ENCODE measurements at places on chromosomes 6 and 20.

GRCh38 chr20:32991383-32991782 is 12.8 kb downstream of the SUN5 start:
- DNase-seq = no peak

- DNase-seq = no peak
Observed at GRCh38 chr6:148761527-148762011, 14.7 kb downstream of the UST start.

- no peak for DNase-seq
Observed at GRCh38 chr20:38175304-38176180, 10.5 kb upstream of the TGM2 start.

- peak; percentile 48 for DNase-seq
Observed at GRCh38 chr6:170286246-170286933, 4.5 kb downstream of the DLL1 start.

DNA sequence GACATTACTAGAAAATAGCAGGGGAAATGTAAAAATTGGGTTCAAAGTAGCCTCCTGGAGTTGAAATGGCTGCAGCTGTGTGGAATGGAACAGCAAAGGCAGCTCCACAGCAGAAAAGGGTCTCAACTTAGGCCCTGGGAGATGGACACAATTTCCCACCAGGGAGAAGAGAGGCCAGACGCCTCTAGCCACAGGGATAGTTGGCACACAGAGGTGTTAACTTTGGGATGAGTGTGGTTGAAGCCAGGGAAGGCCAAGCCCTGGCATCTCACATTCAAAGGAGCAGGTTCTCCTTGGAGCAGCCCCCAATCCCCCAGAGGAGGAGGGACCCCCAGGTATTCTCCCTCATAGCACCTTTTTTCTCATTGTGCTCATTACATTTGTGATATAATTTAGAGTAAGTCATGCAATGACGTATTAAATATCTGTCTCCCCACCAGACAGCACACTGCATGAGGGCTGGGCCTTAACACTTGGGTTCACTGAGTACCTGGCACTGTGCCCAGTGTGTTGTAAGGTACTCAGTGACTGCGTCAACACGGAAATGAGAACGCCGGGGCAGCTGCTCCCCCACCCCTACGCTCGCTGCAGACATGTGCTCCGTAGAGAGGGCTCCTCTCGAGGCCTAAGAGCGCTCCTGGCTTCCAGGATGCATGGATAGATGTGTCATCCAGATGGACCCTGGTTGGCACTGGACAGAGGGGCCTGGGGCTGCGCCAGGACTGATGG is 76.0 kb upstream of the CD93 start:
- peak; percentile 35 for DNase-seq

GRCh38 chr6:88662163-88662580 is 301.2 kb downstream of the RNGTT start:
- no peak for DNase-seq

DNA sequence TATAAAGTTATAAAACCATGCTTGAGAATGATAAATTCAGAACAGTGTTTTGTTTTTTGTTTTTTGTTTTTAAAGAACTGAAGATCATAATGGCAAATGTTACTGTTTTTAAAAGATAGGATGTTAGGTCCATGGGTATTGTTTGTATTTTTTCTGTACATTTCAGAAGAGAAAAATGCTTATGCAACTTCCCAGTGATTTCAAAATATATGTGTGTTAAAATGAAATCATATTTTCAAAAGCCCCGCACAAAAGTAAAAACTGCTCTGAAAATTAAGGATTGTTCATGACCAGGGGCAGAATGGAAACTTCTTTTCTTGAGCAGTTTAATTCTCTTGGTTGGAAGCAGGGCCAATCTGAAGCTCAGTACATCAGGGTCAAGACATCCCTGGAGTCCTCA is 109.2 kb upstream of the SIRPG start:
- DNase-seq = no peak

DNA sequence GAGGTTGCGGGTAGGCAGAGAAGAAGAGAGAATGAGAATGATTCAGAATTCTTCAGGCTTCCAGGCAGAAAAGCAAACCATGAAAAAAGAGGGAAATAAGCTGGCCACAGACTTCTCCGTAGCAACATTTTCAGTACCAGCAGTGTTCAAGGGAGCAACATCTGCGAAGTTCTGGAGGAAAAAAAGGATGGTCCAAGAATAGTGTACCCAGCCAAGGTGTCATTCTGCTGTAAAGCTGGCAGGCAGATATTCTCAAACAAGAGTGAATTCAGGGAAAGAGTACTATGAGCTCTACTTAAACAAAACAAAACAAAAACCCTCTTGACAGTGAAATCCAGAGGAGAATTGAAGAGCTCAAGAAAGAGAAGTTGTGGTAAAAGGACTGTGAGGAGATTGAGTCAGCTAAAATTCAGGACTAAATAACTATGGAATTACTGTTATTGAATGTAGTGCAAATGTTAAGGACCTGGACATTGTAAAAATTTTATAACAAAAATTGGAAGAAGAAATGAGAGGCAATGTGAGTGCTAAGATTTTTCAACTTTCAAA is 86.5 kb downstream of the ATRN start:
- DNase-seq = no peak

DNA sequence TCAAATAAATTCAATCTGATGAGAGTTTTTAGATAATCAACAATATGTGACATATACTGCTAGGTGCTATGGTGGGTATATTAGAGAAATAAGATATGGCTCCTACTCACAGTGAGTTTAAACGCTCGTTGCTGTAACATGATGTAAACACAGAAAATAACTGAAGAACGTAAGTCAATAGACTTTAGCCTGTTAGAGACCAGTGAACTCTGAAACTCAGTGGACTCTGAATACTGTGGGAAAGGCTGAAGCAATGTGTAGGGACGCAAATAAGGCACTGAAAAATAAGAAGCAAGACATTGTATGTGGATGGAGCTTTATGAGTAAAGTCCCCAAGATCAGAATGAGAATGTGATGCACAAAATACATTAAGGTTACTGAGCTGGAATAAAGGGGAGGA is 431.6 kb downstream of the TFAP2B start:
- no peak for DNase-seq

DNA sequence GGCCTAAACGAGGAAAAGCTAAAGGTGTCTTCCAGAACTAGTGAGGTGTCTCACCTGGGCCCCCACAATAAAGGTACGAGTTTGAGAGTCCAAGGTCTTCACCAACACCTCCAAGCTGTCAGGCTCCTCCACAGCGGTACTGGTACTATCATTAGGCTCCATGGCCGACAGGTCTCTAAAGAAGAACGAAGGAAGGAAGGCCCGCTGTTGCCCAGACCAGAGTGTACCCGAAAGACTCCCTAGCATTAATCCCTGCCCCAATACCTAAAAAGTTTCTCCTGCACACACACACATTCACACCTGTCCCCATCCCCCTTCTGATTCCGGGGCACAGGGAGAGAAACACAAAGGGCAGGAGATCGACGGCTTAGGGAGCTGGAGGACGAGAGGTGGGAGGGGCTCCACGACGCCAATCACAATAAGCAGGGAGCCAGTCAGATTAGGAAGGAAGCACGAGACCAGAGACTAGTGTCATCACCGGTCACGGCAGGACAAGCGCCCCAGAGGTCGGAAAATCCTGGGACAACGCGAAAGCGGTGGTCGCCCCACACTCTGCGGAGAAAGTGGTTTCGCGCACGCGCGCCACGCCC is 764 bp downstream of the BAG6 start:
- DNase-seq = no peak

GRCh38 chr20:50724851-50725723 is 6.3 kb upstream of the PARD6B start:
- DNase-seq = no peak

GRCh38 chr6:24122139-24122538 is 3.9 kb upstream of the NRSN1 start:
- no peak for DNase-seq

- DNase-seq = no peak
Observed at GRCh38 chr6:87701344-87701675, 723 bp downstream of the AKIRIN2 start.

DNA sequence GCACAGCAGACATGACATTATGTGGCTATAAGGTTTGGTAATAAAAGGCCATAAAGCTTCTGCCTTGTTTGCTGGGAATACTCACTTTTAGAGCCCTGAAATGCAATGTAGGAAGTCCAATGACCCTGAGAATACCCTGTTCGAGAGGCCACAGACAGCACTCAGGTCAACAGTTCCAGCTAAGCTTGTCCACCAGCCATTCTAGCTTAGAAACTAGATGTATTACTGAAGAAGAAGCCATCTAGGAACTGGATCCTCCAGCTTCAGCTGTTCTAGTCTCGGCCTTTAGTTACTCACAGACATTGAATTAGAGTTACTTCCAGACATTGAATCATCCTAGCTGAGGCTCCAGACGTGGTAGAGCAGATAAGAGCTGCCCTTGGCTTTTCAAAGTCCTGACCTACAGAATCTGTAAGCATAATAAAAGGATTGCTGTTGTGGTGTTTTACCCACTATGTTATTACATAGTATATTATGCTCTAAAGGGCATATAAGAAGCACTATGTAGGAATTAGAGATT is 84.9 kb downstream of the MMS22L start:
- no peak for DNase-seq

DNA sequence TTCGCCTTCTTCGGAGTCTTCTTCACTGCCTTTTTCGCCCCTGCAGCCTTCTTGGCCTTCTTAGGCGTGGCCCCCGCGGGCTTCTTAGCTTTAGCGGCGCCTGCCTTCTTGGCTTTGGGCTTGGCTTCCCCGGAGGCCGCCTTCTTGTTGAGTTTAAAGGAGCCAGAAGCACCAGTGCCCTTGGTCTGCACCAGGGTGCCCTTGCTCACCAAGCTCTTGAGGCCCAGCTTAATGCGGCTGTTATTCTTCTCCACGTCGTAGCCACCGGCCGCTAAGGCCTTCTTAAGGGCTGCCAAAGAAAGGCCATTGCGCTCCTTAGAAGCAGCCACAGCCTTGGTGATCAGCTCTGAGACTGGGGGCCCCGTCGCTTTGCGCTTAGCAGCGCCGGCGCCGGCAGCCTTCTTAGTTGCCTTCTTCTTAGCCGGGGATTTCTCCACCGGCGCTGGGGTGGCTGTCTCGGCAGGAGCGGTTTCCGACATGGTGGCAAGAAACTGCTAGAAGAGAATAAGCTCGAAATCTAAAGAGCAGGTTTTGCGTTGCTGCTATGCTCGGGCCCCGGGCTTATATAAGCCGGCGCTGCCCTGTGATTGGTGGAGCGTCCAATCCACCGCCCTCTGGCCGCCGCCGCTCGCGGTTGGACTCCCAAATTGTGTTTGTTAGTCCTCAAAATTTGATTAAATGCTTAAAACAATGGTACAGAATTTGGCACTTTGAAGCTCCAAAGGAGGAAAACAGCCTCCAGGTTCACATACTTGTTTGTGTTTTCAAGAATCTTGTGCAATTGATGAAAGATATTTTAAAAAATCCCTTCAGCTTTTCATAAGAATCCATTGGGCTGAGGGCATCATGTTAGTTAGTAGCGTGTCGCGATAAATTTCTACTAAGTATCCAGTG is 44.9 kb downstream of the OR2B2 start:
- DNase-seq = peak; percentile 93

GRCh38 chr6:33198853-33199436 is 1.5 kb downstream of the RXRB start:
- no peak for DNase-seq

DNA sequence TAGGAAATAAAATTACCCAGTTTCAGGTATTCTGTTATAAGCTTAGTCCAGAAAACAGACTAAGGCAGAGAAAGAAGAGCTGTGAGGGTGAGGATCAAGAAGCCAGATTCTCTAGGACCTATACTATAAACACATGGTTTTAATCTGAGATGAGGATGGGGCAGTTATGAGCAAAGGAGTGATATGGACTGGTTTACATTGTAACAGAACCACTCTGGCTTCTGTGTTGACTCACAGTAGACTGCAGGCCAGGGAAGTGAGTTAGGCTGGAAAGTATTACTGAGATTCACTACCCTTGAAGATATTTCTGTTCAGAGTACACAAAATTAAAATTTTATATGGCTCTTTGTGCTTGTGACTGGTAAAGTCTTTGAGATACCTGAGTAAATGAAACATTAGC is 3.2 kb upstream of the RWDD1 start:
- DNase-seq = no peak

- no peak for DNase-seq
Observed at GRCh38 chr6:136371959-136372358, 82.3 kb upstream of the BCLAF1 start.

DNA sequence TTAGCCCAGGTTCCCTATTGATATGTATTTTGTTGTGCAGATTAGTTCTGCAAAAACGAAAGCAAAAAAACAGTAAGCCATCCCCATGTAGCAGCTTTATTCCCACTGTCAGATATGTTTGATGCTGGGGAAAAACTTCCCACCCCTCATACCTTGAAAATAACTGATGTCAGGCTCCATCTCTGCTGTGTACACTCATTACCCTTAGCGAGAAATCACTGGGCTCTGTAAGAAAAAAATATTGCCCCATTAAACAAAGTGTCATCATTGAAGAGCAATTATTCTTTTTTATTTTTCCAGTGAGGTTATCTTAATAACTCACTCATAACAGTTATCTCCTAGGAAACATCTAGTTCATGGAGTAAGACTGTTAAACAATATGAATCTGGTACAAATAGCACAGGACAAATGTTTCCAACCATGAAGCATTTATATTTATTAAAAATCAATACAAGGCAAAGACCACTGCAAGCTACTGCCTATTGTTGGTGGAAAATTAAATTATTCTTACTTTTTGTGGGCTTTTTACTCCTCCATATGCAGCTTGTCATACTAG is 268.8 kb downstream of the LMBRD1 start:
- DNase-seq = no peak

DNA sequence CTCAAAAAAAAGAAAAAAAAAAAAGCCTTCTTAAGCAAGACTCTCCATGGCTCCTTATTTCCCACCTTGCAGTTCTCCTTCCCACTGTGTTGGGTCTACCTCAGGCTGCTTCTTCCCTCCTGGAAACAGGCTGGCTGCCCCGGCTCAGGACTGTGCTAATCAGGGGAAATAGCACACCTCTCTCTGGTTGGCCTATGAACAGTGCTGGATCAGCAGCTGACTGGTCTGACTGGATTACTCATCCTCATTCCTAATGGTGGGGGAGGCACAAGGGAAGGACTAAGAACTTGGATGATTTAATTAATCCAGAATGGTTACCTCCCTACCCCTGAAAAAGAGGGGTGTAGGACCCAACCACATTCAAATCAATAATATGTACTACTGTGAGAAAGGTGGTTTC is 3.9 kb upstream of the SRSF3 start:
- no peak for DNase-seq

GRCh38 chr20:45011108-45011526 is 44.8 kb downstream of the STK4 start:
- DNase-seq = peak; percentile 57

GRCh38 chr6:2439632-2440031 is 194.2 kb upstream of the GMDS start:
- no peak for DNase-seq

- no peak for DNase-seq
Observed at GRCh38 chr20:21801193-21801592, 95.7 kb downstream of the PAX1 start.

DNA sequence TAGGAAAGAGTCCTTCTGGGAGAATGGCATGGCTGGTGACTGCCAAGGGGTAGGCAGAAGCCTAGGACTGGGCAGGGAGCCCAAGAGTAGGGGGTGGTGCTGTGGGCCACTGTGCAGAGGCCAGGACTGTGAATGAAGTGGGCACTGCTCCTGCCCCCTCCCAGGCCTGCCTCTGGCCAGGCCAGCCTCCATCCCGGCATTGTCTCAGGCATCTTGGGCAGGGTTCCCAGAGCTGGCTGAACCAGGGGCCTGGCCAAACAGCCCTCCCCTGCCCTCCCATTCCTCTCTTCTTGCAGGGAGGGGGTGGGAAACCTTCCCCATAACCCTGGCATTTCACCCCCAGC is 81.6 kb downstream of the MRPL14 start:
- no peak for DNase-seq

- no peak for DNase-seq
Observed at GRCh38 chr20:3777381-3777715, 3.9 kb downstream of the SPEF1 start.
